ENCODE measurements at places on chromosomes 11 and 22.
A peak's percentile ranks its signal among the peaks of the same experiment; 100 is the strongest.

GRCh38 chr11:118892514-118892913, 8.8 kb downstream of the CXCR5 start:
- no peak for DNase-seq

- peak; percentile 8 for DNase-seq
Measured at GRCh38 chr11:100965346-100965745, 164.3 kb downstream of the PGR start.

DNA sequence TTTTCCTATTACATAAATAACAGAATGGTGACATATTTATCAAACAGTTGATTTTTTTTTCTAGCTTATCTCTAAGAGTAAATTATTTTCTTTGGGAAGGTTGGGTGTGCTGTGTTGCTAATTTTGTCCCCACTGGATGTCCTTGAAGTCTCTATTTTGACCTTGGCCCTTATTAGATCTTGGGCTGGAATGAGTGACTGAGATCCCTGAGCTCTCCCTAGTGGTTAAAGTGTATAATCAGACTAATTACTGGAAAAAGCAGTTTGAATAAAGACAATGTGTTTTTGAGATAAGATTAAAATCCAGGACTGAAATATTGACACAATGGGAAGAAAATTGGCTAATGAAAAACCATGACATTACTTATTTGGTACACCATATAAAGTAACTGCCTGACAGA, 56.1 kb downstream of the AASDHPPT start:
- DNase-seq = no peak

DNA sequence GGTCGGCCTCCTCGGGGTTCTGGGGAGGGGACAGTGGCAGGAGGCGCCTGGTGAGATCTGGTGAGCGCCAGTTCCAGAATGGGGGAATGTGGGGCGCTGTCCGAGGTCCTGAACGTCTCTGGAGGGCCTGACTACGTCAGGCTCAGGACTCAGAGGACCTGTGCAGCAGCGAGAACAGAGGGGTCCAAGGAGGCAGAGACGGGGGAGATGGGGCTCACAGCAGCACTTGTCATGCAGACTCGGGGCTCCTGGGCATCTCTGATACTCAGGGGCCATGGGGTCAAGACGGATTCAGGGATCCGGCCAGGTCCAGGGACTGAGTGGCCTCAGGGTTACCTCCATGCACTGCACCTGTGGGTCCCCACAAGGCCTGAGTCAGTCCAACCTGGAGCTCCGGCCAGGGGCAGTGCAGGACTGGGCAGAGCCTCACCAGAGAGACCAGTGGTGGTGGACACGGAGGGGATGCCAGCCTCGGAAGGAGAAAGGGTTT, 92.2 kb downstream of the BRD1 start:
- DNase-seq = no peak

DNA sequence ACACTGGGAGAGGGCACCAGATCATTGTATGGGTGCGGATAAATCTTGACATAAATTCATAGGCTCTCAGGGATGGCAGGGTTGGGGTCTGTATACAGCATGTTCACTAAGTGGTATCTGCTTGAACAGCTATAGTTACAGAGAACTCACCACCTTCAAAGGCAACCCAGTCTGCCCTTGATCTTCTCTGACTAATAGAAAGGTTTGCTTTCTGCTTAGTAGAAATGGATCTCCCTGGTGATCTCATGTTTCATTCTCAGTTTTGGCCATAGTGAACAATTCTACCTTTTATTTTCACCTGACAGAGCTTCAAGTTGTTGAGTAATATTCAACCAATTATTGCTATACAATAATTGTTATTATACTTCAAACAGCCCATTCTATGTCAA, 32.4 kb downstream of the CNTF start:
- DNase-seq = no peak

GRCh38 chr11:67317888-67318555, 14.7 kb downstream of the SSH3 start:
- no peak for DNase-seq

- peak; percentile 50 for DNase-seq
Measured at GRCh38 chr11:19378814-19379213, 138.1 kb upstream of the E2F8 start.

DNA sequence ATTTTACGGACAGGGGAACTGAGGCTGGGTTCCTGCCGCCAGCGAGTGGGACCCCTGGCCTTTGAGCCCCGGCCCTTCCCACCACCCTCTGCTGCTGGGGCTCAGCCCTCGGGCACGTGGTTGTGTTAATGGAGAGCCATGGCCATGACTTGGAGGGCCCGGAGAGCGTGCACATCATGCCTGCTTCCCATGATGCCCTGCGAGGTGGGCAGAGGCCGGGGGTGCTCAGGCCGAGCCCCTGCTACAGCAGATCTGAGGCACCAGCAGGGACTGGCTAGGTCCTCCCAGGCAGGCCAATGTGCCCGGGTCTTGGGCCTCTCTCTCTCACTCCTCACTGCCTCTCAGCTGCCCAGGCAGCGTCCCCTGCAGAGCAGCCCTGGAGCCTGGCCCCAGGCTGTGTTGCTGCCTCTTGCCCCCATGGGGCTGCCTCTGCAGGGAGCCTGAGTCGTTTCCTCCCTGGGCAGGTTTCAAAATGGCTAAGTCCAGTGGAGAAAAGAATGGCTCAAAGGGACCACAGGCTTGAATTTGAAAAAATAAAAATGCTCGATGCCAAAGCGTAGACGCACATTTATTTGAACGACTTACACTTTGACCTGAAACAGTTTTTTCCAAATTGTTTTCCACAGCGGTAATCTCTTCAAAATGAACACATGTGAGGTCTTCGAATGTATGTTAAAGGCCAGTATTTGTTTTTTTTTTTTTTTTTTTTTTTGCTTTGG, 72.6 kb upstream of the CLDN5 start:
- no peak for DNase-seq

DNA sequence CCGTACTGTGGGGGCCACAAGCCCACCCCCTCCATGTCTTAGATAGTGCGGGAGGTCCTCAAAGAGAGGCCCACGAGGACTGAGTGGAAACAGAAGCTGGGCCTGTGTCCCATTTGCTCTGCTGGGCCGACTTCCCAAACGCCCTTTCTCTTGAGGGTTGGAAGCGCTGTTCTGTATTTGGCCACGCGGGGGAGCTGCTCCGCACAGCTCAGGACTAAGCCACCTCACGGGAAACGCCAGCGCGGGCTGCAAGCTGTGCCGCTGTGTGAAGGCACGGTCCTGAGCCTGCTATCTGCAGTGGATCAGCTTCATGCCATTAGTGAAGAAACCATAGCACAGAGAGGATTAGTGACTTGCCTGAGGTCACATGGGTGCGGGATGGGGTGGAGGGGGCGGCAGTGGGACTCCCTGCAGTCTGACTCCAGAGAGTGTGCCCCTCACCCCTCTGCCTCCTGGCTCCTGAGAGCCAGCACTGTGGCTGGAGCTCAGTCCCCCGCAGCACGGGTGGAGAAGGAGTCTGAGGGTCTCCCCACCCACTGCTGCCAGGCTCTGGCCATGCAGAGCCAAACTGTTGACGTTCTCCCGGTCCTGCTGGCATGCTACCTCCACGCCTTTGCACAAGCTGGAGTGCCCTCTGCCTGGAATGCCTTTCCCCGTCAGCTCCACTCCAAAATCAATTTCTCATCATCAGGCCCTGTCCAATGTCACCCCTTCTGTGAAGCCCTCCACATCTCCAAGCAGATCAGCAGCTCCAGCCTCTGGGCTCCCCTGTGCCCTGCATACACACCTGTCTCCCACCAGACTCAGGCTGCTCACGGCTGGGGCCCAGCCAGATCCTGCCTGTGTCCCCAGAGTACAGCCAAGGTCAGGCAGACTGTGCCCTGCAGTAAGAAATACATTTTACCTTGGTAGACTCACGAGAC, 51.5 kb upstream of the LRRC32 start:
- peak; percentile 75 for DNase-seq

- no peak for DNase-seq
Measured at GRCh38 chr22:49331223-49331815, 496.4 kb downstream of the BRD1 start.

DNA sequence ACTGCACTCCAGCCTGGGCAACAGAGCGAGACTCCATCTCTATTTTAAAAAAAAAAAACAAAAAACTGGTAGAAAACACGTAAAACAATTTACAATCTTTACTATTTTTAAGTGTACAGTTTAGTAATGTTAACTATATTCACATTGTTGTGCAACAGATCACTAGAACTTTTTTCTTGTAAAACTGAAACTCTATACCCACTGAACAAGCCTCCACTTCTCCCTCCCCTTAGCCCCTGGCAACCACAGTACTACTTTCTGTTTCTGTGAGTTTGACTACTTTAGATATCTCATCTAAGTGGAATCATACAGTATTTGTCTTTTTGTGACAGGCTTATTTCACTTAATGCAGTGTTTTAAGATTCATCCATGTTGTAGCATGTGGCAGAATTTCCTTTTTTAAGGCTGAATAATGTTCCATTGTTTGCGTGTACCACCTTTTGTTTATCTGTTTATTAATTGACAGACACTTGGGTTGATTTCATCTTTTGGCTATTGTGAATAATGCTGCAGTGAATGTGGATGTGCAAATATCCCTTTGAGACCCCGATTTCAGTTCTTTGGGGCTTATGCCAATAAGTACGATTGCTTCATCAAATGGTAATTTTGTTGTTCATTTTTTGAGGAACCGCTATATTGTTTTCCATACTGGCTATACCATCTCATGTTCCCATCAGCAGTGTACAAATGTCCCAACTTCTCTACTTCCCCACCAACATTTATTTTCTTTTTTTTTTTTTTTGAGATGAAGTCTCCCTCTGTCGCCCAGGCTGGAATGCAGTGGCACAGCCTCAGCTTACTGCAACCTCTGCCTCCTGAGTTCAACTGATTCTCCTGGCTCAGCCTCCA, 11.0 kb downstream of the DDB2 start:
- peak; percentile 67 for DNase-seq

- no peak for DNase-seq
Measured at GRCh38 chr22:23827351-23827995, 11.3 kb downstream of the DERL3 start.

All from fibroblast of gingiva (primary cell).